Myocyte (in vitro differentiated cells): ENCODE measurements at places on chromosomes 12 and 14. TPM values are rescaled to one million over a fixed set of nuclear protein-coding genes. Genes with fewer than 3 reads are reported as not detected.

- no peak for DNase-seq
Observed at GRCh38 chr14:29320286-29320685, 553.7 kb downstream of the FOXG1 start.

DNA sequence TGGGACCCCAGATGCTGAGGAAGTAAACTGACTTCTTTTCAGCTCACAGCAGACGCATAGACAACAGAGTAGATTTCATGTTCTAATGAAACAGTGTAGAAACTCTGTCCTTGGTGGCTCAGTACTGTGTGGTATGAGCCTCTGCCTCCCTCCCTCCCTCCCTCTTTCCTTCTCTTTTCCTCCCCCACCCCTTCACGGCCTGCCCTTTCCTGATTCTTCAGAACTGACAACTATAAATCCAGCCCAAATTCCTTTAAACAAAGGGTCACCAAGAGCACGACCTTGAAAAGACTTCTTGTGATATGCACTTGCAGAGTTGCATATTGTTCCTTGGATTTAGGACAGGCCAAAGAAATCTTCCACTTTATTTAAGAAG is 164.0 kb downstream of the ETV6 start:
- no peak for DNase-seq

Gene IKZF4
- 1.1 and 3.0 TPM in 2 replicates for total RNA-seq

Gene GLIPR1L2
- 0.21 and 0.91 TPM in 2 replicates for total RNA-seq

Gene KCNA1
- 0.13 TPM in 1 of 2 replicates, not detected in the other for total RNA-seq

Gene FOXN3
- total RNA-seq: 24.1 and 27.5 TPM in 2 replicates
